Activated naive CD4-positive, alpha-beta T cell treated with anti-CD3 and anti-CD28 coated beads for 36 hours (primary cell): ENCODE measurements at places on chromosomes 1 and 21. TPM values are rescaled to one million over a fixed set of nuclear protein-coding genes. Genes with fewer than 3 reads are reported as not detected.

Gene PPFIA4
- total RNA-seq = 4.5 TPM

Gene C1QC
- total RNA-seq = not detected

Gene TDRD10
- total RNA-seq = not detected

Gene TSPEAR
- total RNA-seq = not detected

Gene ACTA1
- not detected for total RNA-seq

Gene FAM177B
- not detected for total RNA-seq

Gene RAB42
- not detected for total RNA-seq

Gene ELF3
- total RNA-seq = 0.31 TPM

Gene FCRL5
- not detected for total RNA-seq

Gene RNASEL
- total RNA-seq = 2.5 TPM

Gene ZNF697
- 0.41 TPM for total RNA-seq

Gene CHIA
- total RNA-seq = not detected

Gene FAM72C
- total RNA-seq = 43.4 TPM

Gene LCE1E
- not detected for total RNA-seq

Gene APOBEC4
- total RNA-seq = not detected

Gene ODF2L
- total RNA-seq = 18.0 TPM

Gene PGLYRP4
- not detected for total RNA-seq

Gene NPHS2
- not detected for total RNA-seq

Gene DHX9
- 194 TPM for total RNA-seq

Gene USH2A
- not detected for total RNA-seq

Gene TACSTD2
- not detected for total RNA-seq

Gene SPRR2F
- total RNA-seq = not detected

Gene ELAPOR1
- total RNA-seq = 4.4 TPM

Gene ACTL8
- total RNA-seq = not detected

Gene PRKACB
- 25.9 TPM for total RNA-seq

Gene CCDC30
- 2.1 TPM for total RNA-seq

Gene IL10RB
- total RNA-seq = 23.9 TPM

Gene MIXL1
- not detected for total RNA-seq

Gene BRDT
- not detected for total RNA-seq

Gene NECTIN4
- total RNA-seq = not detected

Gene ETV3L
- total RNA-seq = not detected

Gene PPM1J
- 1.0 TPM for total RNA-seq

Gene PRR9
- total RNA-seq = not detected

Gene CACHD1
- 2.6 TPM for total RNA-seq

Gene SLC30A7
- total RNA-seq = 32.6 TPM

Gene GREM2
- 0.25 TPM for total RNA-seq

Gene TEX50
- total RNA-seq = not detected

Gene IL24
- 44.0 TPM for total RNA-seq

Gene OXCT2
- 0.67 TPM for total RNA-seq

Gene KCNAB2
- total RNA-seq = 166 TPM

Gene ITLN2
- total RNA-seq = not detected

Gene SPRR2B
- not detected for total RNA-seq

Gene GJA4
- 0.69 TPM for total RNA-seq

Gene ALDH4A1
- total RNA-seq = 11.6 TPM

Gene FBLIM1
- not detected for total RNA-seq

Gene CYP4X1
- total RNA-seq = not detected

Gene MYOG
- not detected for total RNA-seq

Gene MDM4
- 109 TPM for total RNA-seq
